ENCODE measurements at places on chromosomes 12 and 14. TPM values are rescaled to one million over a fixed set of nuclear protein-coding genes. Genes with fewer than 3 reads are reported as not detected.
A peak's percentile ranks its signal among the peaks of the same experiment; 100 is the strongest.

- peak; percentile 75 for DNase-seq
Observed at GRCh38 chr14:23379366-23380196, 2.7 kb downstream of the CMTM5 start.

DNA sequence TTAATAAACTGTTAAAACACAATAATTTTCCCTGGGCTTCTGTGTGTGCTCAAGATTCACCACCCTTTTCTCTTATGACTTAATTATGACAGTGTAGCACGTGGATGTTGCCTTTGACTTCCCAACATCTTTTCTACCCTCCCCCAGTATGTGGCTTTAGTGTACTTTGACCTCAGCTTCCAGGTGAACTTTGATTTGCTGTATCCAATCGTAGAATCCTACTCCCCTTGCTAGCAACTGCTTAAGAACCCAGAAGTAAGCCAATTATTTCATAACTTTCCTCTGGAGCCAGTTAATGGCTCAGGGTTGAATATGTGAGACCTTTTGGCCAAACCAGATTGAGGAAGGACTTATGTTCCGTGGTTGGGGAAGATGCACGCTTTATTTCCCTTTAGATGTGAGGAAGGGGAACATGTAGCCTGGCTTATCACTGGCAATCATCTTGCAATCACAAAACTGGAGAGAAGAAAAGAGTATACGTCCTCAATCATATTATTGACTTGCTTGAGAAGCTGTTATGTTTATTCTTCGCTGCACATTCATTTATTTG lies 259.6 kb upstream of the ATP2B1 start:
- no peak for DNase-seq

Gene PTPRQ
- 0.07 TPM for total RNA-seq

DNA sequence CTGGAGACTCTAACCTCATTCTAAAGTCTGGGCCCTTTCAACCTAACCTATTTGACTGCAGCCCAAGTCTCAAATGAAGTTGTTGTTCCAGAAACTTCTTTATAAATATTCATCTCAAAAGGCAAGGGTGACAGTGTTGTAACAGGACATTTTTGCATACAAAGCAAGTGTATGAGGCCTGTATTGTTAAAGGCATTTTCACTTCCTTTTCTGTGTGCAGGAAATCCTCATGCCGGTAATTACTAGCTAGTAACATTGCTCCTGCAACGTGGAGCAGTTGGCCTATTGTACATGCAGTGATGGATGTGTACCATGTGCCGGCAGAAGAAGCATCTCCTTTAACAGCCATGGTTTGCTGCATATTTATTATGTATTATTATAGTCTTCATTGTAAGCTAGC lies 156.5 kb upstream of the RMST start:
- no peak for DNase-seq

Gene STXBP6
- 12.5 TPM for total RNA-seq

Gene LRCOL1
- not detected for total RNA-seq

Gene MMP19
- total RNA-seq, result 2.8 TPM

Gene MMAB
- total RNA-seq, result 34.5 TPM

- no peak for DNase-seq
Observed at GRCh38 chr12:28893365-28893764, 255.7 kb upstream of the FAR2 start.

GRCh38 chr12:64781280-64782190 lies 22.3 kb upstream of the GNS start:
- no peak for DNase-seq

Gene MYF5
- total RNA-seq, result not detected

DNA sequence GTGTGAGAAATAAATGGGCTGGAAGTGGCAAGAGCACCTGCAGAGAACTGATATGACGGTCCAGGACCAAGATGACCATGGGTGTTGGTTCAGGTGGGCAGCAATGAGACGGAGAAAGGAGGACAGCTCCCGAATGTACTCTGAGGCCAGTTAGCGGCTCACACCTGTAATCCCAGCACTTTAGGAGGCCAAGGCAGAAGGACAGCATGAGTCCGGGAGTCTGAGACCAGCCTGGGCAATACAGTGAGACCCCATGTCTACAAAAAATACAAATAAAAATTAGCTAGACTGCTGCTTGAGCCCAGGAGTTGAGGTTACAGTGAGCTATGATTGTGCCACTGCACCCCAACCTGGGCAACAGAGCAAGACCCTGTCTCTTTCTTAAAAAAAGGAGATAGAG lies 60.1 kb downstream of the FOXN3 start:
- no peak for DNase-seq

- no peak for DNase-seq
Observed at GRCh38 chr12:33942172-33942571, 80.1 kb upstream of the ALG10 start.

DNA sequence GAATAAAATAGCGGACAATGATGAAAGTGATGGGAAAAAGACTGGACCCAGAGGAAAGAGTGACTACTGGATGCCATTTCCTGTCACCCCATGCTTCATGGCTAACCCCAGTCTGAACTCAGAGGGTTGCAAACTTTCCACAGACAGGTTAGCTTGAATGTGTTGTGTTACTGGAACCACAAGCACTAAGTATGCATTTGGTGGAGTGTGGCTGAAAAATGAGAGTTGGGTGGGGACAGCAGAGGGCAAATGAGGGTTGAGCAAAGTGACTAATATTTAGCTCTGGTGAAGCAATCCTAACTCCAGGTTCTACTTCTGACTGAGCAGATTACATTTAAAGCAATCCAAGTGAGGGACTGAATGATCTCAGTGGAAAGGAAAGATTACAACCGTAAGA lies 1.6 kb downstream of the SLC16A7 start:
- DNase-seq, result peak; percentile 43

DNA sequence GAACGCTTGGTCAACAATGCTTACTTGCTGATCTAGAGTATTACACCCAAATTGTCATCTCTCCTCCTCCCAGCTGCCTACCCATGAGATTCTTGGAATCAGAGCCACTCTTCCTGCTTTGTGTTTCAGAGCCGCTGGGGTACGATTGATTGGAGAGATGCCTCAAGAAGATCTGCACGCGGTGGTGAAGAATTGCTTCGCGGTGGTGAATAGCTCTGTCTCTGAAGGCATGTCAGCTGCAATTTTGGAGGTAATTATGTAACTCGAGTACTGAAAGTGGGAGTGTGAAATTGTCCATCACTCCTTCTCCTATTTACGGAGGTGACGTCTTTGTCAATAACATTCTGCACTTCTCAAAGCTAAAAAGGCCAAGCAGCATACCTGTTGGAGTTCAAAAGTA lies 93.9 kb downstream of the GLT1D1 start:
- no peak for DNase-seq

DNA sequence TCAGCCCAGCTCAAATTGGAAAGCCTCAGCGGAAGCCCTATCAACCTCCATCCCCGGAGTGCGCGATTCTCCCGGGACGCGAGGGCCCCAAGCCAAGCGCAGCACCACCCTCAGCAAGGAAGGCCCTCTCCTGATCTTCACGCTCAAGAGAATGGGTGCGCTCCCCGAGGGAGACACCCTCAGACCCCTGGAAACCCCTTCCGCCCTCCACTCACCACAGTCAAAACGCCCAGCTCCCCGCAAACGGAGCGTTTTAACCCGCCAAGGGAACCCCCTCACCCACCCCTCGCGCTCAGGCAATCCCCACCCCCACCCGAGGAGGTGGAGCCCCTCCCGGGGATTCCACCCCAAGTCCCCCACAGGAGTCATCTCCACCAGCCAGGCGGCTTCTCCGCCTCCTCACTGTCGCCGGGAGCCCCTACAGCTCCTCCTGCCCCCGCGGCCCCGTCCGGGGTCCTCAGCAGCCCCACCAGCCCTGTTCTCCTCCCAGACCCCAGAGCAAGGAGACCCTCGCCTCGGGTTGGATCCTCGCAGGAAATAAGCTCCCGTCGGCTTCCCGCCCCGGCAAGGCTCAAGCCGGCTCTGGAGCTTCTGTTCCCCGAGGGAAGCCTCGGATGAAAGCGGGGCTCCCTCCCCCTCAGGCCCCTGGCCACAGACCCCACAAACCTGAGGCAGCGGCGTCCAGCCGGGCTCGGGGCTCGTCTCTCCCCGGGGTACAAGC lies 507 bp downstream of the BAZ2A start:
- peak; percentile 34 for DNase-seq

- peak; percentile 29 for DNase-seq
Observed at GRCh38 chr12:131454418-131455217, 256.3 kb upstream of the SFSWAP start.

Gene CFAP54
- total RNA-seq, result 0.13 TPM

Gene DPPA3
- not detected for total RNA-seq

- DNase-seq, result no peak
Observed at GRCh38 chr12:77724367-77724957, 106.2 kb upstream of the NAV3 start.

Gene OR4E2
- not detected for total RNA-seq

GRCh38 chr12:123801573-123802178 lies 39.6 kb downstream of the DNAH10 start:
- DNase-seq, result no peak

DNA sequence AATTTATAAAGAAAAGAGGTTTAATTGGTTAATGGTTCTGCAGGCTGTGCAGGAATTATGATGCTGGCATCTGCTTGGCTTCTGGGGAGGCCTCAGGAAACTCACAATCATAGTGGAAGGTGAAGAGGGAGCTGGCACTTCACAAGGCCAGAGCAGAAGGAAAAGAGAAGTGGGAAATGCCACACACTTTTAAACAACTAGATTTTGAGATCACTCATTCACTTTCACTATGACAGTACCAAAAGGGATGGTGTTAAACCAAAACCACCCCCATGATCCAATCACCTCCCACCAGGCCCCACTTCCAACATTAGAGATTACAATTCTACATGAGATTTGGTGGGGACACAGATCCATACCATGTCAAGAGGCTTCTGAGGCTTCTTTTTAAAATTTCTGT lies 62.6 kb downstream of the SLC38A4 start:
- no peak for DNase-seq

GRCh38 chr12:75635606-75636444 lies 124.4 kb upstream of the KRR1 start:
- DNase-seq, result no peak

GRCh38 chr14:37122288-37122687 lies 50.1 kb downstream of the SLC25A21 start:
- DNase-seq, result no peak

DNA sequence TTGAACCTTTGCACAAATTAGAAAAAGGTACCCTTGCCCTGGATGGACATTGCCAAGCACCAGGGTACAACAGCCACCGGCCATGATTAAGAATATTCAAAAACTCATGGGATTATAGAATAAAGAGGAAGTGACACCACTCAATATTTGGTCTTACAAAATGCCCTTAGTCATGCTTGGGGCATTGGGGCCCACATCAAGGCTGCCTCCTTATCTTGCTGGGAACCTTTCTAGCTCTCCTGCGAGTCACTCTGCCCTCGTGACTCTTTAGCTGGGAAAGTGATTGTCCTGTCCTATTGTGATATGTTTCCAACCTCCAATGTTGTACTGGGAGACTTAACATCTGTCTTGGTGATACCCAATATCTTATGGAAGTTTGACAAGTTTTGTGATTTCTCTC lies 57.8 kb downstream of the GTF2A1 start:
- no peak for DNase-seq

Gene TTC6
- not detected for total RNA-seq

GRCh38 chr12:992647-993046 lies 1.6 kb downstream of the ERC1 start:
- DNase-seq, result no peak

All from heart left ventricle (tissue), 16 donors.